ENCODE measurements at places on chromosomes 2 and 18.

DNA sequence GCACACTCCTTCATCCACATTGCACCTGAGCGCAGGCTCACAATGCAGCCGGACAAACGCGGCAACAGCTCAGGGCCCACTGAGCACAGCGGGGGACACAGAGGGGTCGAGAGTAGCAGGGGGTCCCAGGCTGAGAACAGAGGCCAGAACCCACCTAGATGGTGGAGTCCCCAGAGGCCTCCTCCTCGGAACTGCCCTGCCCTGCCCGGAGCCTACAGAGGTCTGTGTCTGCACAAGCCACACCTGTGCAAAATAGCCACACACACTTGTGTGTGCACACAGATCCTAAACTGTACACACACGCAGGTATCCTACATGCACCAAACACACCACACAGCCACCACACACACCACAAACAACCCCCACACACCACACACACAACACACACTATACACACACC, 72.8 kb downstream of the TMEM18 start:
- no peak for DNase-seq

- DNase-seq = no peak
These were observed 69.0 kb downstream of the DDX1 start for GRCh38 chr2:15660491-15661294.

GRCh38 chr2:237964578-237965404, 2.0 kb upstream of the UBE2F start:
- DNase-seq = no peak

- DNase-seq = no peak
These were observed 86.6 kb downstream of the LRP1B start for GRCh38 chr2:142044197-142044596.

- no peak for DNase-seq
These were observed 27.2 kb downstream of the C2orf49 start for GRCh38 chr2:105364436-105365139.

GRCh38 chr2:35891936-35892335, 463.6 kb upstream of the CRIM1 start:
- no peak for DNase-seq
